ENCODE measurements at places on chromosomes 3 and 15.

DNA sequence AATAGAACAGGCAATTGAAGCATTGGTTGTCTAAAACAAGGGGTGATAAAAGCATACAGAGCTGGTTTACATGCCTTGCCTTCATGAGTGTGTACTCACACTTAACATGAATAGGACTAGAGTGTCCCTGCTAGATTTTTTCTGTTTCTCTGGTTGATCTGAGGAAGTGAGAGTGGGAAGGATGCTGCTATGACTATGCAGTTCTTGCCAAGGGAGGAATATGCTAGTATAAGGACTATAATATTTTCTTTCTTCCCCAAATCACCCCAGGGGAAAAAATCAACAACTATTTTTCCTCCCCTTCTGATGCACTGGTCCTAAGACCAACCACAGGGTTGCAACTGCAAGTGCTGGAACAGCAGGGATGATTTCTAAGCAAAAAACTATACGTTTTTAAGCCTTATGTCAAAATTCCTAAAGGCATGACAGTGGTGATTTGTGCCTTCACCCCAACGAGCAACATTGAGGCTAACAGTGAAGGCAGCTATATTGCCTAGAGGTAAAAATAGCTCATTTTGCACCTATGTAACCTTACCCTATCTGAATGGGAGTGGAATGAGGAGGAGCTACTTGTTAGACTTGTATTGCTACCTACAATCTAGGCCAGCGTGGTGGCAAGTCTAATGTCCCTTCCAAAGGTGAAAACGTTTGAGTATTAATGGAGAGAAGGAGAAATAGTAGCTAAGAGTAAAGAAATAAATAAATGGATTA is 33.5 kb upstream of the USP8 start:
- DNase-seq, result no peak

- no peak for DNase-seq
These were observed 553.1 kb upstream of the CBLB start for GRCh38 chr3:106421909-106422308.

GRCh38 chr15:69132977-69133861 is 27.2 kb upstream of the GLCE start:
- DNase-seq, result no peak

DNA sequence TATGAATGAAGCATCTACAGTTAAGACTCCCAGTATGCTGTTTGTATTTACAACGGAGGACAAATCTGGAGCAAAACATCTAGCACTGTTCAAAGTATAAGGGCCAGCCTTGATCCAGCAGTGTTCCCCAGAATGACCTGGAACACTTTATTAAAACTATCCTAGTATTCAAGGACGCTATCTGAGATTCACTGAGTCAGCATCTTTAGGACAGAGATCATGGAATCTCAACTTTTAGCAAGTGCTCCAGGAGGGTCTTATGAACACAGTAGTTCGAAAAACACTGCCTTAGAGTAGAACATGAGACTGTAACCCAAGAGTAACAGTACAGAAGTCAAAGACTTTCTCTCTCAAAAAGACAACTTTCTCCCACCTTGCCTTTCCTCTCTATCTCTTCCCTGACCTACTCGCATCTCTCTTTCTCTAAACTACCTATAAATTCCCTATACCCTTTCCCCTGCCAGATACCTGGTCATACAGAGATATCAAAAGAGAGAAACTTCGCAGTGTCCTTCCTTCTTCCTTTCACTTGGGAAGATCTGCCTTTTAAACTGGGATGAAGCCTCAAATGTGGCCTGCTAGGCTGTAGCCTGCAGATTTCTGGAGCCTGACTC is 43.8 kb downstream of the AAGAB start:
- no peak for DNase-seq

GRCh38 chr15:99753066-99753465 is 19.8 kb upstream of the LYSMD4 start:
- no peak for DNase-seq

DNA sequence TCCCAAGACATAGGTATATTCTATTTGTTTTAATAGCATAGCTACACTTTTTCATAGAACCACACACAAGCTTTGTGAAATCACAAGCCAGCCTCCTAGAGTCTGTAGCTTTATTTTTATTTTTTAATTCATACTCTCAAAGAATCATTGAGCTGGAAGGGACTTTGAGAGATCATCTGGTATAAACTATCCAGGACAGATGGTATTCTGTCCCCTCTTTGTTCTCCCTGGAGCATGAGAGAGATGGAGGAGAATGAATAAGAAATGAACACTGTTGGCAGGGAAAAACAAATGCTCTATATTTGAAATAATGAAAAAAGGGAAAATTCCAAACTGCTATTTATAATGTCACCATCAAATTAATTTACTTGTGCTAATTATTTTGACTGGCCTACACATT is 338.7 kb upstream of the IL12A start:
- no peak for DNase-seq

GRCh38 chr15:94231723-94232468 is 535 bp downstream of the MCTP2 start:
- no peak for DNase-seq

GRCh38 chr3:141959589-141960554 is 83.4 kb downstream of the ATP1B3 start:
- DNase-seq, result no peak

GRCh38 chr3:186772701-186773417 is 10.5 kb upstream of the EIF4A2 start:
- DNase-seq, result peak; percentile 27

- no peak for DNase-seq
These were observed 25.9 kb downstream of the HACL1 start for GRCh38 chr3:15575446-15575845.

GRCh38 chr15:78317145-78317836 is 17.9 kb upstream of the SKIC8 start:
- DNase-seq, result no peak

DNA sequence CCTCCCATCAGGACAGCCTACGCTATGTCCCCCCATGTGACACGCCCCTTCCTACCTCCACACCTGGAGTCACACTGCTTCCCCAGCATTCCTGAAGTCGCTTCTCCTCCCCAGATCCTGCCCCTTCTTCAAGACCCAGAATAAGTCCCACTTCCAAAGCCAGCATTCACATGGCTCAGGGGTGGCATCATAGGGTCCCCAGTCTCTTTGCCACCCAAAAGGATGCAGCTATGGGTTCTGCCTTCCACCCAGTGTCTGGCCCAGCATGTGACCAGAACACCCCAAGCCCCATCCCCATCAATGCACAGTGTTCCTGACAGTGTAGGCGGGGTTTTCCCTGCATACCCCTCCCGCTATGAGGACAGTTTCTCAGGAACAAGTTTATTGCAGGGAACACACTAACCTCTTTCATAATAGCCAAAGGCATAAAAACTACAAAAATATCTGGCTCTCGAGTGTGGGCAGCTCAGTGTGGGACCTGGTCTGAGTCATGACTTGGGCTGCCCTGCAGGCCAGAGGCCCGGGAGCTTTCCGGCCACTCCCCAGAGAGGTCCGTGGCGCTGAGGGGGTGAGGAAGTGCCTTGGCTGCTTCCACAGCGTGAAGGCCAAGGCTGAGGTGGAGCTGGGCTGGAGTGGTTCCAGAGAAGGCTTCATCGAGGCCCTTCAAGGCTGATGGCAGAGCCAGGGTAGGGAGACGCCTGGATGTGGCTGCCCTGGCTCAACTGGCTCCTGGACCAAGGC is 5.8 kb downstream of the ISLR start:
- DNase-seq, result no peak

GRCh38 chr3:178455226-178455625 is 81.0 kb upstream of the KCNMB2 start:
- no peak for DNase-seq

DNA sequence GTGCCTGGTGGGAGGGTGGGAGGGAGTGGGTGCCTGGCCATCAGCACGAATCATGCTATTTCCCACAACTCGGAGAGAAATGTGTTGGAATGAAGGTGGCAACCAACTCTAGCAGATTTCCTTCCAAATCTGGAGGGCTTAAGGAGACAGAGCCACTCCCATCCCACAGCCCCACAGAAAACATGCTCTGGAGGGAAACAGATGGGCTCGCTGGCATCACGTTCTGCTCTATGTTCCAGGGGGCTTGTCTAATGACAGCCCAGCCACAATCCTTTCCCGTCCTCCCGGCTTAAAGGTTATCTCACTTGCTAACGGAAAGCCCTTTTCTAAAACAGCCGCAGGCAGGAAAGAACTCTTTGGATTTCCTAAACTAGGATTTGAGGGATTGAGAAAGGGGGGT is 65.3 kb downstream of the ADAMTS17 start:
- no peak for DNase-seq

GRCh38 chr3:13690636-13691035 is 141.7 kb downstream of the FBLN2 start:
- DNase-seq, result no peak

GRCh38 chr3:46076606-46077005 is 49.3 kb upstream of the XCR1 start:
- DNase-seq, result no peak

DNA sequence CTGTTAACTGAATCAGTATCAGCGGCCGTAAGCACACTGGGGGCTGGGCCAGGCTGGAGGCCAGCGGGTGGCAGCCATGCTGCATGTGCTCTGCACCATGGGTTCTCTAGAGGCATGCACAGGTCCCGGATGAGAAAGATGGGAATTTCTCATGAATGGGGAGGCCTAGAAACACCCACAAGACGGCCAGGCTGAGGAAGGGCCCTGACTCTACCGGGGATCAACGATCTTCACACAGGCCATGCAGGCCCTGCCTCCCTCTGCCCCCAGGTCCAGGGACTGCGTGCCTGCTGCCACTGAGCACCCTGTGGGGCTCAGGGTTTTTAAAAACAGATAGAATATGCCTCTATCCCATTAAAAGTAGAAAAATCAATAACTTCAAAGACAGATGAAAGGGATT is 32.7 kb downstream of the SLC41A3 start:
- no peak for DNase-seq

DNA sequence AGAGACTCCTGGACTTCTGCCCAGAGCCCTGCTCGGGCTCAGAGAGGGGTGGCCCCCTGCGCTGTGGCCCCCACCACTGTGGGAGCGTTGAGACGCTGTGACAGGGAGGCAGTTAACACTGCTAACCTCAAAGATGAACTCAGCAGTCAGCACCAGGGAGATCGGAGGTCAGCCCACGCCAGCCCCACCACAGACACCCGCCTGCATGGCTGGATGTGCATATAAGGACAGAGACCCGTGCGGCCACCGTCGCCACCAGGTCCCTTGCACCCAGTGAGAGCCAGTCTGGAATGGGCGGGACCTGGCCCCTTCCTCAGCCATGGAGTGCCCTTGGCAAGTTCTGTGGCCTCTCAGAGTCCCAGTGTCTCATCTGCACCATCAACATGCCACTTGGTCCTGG is 48.5 kb upstream of the FURIN start:
- no peak for DNase-seq

DNA sequence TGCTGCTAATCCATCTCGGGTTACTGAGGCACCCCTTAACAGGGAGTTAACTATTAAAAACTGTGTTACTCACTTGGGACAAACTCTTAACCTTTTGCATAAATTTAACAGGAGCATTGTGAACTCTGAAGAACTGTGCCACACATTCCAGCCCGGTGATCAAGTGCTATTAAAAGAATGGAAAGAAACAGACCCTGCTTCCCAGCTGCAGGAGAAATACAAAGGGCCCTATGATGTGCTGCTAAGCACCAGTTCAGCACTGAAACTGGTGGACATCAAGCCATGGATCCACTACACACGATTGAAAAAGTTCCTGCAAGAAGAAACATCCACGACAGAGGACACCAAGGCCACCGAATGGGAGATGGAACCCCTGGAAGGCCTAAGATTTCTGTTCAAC is 114.7 kb upstream of the PLCL2 start:
- DNase-seq, result no peak

DNA sequence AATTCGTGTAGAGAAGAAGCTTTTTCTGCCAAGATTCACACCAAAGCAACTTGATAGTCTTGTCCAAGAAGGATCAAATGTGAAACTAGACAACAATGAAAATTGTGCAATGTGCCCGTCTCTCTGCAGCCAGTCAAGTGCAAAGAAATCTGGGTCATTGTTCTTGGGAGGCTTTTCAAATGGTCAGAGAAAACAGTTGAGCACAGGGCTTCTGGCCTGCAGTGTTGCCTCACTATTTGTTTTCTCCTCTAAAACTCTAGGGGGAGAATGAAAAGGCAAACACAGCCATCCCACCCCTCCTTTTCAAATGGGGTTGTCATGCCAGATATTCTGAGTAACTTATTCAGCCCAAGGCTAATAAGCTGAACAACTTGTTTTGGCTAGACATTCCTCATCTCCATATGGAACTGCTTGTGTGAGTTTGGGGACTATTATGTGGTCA is 417.6 kb upstream of the CDIN1 start:
- DNase-seq, result no peak

DNA sequence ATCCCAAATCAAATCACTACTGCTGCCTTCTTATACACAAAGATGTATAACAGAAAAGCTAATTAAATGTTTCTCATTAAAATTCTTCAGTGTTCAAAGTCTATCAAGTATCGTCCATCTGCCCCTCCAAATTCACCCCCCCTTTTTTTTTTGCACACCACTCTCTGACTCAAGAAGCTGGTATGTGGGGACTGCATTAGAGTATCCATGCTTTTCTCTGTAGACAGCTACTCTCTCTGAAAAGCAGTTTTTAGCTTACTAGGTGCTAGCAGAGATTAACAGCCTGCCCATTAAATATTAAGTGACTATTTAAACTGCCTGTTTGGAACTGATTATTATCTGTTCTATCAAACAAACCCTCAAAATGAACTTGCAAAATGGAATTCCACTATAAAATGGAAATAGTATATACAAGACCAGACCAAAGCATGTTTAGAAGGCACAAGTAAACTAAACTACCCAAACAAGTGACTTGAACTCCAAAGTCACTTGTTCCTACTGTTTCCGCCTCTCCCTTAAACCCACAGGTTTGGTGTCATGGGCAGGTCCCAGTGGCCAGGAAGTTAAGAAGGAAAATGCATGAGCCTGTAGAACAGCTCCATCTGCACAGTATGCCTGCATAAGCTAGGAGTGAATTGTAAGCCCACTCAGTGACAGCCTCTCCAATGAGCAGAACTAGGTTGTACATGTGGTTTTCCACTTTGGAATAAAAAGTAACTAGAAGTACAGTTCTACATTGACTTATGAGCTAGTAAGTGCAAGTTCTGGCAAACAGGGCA is 32.5 kb downstream of the GBE1 start:
- no peak for DNase-seq

DNA sequence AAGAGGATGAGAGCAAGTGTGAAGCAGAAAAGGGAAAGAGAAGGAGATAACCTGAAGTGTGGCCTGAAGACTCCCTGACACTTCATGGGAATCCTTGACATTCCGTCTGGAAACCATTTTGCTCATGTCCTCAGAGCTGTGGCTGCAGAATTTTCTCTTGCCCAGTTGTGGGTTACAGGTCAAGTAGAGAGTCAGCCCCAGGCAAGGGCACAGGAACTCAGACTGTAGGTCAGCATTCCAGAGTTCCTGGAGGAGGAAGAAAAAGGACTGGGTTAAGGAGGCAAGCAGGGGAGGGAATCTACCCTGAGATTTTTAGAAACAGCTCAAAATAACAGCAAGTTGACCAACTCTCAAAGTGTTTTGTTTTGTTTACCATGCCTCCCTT is 4.1 kb upstream of the THSD4 start:
- DNase-seq, result no peak

DNA sequence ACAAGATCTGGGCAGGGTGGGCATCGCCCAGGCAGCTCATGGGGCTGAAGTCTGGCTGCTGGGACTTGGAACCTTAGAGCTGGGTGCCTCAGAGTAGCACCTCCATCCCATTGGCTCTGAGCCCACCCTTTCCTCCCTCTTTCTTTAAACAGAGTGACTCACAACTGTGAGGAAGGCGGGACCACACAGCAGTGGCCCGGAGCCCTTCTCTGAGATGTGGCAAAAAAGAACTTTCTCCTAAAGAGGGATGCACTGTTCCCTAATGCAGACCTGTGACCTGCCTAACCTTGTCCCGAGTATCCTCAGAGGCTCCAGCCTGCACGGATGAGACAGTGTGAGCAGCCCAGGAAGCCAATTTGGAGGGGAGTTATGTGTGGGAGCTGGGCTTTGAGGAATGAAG is 23.6 kb downstream of the PRR20G start:
- no peak for DNase-seq

All from activated naive CD4-positive, alpha-beta T cell (primary cell).